ENCODE measurements at places on chromosomes 2 and 18.

DNA sequence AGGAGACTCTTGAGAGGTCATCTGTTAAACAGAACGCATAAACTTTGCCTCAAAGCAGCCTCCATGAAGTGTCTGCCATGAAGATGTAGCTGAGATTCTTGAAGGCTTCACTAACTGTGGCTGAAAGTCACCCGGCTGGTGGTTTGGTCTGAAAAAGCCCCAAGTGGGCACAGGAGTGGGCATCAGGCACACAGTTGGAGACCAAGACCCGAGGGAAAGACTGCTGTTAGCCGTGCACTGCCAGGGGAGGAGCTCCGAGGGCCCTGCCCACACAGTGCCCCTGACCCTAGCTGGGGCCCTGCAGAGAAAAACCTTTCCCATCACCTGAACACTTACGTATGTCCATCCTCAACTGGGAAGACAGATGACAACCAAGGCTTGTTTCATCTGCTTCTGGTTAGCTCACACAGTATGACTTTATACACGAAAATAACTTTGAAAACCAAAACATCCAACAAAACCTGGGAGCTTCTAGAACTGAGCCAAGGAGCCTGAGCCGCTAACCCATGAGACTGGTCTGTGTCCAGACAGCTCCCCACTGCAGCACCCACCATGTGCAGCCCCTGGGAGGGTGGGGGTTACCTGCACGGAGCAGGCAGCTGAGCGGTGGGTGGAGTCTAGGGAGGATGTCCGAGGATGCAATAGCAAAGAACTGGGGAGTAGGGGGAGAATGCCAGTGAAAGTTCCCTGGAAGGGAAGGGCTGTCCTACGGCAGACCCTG lies 15.4 kb downstream of the HJURP start:
- no peak for DNase-seq

DNA sequence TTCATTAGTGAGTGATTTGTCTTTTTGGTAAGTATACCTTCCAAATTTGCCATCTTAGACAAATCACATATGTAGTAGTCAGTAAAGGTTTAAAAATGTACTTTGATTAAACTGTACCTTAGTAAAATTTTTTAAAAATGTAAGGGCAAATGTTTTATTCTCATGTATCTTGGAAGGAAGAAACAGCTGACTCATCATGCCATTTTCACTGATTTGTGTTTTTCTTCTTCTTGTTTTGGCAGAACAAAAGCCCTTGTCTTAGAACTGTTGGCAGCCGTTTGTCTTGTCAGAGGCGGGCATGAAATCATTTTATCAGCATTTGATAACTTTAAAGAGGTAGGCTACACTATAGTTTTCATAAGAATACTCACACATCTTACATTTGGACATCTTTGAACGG lies 136.5 kb downstream of the PRPF40A start:
- DNase-seq = no peak

- no peak for DNase-seq
Measured at GRCh38 chr18:76483780-76484179, 11.3 kb downstream of the ZNF516 start.

DNA sequence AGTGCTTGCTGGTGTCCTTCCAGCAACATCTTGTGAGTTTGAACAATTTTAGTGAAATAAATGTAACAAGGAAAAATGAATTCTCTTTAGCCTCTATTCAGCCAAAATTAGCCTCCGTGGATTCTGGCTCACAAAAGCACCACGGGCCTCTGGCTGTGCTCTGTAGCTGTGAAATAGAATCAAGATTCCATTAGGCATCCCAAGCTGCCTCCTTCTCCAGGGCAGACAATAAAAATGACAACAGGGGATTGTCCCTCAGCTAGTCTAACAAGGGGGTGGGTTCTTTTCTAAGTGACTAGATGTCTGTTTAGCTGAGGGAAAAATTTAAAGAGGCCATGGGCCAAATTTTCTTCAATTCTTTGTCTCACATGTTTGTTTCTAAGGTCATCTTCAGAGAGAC lies 254.7 kb upstream of the FIGN start:
- DNase-seq = no peak

- DNase-seq = no peak
Measured at GRCh38 chr2:221981912-221982470, 316.8 kb downstream of the PAX3 start.

Measured in CD4-positive, alpha-beta T cell treated with Interferon gamma for 1 hour (primary cell).